ENCODE measurements at places on chromosomes 5 and 9.

GRCh38 chr9:134419684-134420076, 93.4 kb downstream of the RXRA start:
- DNase-seq = no peak

DNA sequence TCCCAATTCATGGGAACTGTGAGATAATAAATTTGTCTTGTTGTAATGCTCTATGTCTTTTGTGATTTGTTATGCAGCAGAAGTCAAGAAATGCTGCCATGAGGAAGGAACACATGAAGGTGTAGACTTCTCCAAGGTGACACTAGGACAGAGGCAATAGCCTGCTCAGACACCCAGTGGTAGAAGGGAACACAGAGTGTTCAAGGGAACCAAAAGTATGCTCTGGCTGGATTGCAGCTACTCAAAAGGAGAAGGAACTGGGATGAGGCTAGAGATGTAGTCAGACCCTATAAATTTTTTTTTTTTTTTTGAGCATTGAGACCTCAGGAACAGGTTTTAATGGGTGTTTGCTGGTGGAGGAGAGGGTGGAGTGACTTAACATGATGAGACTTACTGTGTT, 232.5 kb downstream of the PARP8 start:
- DNase-seq = no peak

DNA sequence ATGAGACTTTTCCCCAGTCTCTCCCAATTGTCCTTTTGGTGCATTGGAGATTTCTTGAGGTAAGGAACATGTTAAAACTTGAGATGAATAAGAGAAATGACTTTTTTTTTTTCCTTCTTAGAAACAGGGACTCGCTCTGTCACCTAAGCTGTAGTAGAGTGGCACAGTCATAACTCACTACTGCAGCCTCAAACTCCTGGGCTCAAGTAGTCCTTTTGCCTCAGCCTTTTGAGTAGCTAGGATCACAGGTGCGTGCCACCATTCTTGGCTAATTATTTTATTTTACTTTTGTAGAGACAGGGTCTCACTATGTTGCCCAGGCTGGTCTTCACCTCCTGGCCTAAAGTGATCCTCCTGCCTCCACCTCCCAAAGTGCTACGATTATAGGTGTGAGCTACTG, 25.9 kb downstream of the CDC42SE2 start:
- no peak for DNase-seq

DNA sequence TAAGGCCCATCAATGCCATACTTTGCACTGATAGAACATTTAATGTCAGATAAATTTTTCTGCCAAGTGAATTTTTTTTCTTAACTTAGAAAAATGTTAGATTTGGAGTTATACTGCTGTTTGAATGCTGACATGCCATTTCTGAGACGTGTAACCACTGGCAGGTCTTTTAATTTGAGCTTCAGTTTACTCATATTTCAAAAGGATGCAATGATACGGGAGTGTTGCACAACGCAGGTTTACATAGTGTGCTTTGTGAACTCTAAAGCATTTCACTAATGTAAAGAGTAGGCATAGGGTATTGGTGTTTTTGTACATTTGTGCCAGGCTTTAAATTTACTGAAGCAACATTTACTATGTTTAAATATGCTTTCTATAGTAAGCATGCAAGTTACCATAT, 4.2 kb downstream of the ZBTB43 start:
- no peak for DNase-seq

DNA sequence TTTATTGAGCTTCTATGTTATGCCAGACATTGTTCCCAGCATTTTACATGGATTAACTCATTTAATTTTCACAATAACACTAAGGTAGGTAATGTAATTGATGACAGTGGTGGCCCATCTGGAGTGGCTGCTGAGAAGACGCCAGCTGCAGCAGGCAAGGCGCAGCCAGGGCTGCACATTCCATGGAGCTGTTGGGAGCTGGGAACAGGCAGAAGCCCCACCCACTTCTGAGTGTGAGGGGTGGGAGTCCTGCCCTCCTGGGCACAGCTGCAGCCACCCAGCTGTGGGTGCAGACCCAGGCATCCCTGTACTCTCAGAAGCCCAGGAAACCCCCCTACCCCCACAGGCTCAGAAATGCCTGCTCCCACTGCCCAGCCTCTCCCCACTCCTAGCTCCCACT, 183.3 kb downstream of the DEPDC1B start:
- DNase-seq = no peak

GRCh38 chr9:69171049-69171448, 3.0 kb upstream of the TJP2 start:
- no peak for DNase-seq

DNA sequence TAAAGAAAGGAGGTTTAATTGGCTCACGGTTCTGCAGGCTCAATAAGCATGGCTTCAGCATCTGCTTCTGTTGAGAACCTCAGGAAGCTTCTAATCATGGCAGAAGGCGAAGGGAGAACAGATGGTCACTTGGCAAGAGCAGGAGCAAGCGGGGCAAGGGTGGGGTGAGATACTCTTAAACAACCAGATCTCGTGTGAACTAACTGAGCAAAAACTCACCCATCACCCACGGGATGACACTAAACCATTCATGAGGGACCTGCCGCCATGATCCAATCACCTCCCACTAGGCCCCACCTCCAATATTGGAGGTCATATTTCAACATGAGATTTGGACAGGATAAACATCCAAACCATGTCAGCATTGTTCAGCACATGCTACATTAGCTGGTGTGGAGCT, 89.1 kb upstream of the HAND1 start:
- no peak for DNase-seq

GRCh38 chr5:127206320-127207113, 84.1 kb upstream of the MEGF10 start:
- DNase-seq = no peak

GRCh38 chr5:66012271-66012670, 85.9 kb downstream of the ERBIN start:
- DNase-seq = no peak

DNA sequence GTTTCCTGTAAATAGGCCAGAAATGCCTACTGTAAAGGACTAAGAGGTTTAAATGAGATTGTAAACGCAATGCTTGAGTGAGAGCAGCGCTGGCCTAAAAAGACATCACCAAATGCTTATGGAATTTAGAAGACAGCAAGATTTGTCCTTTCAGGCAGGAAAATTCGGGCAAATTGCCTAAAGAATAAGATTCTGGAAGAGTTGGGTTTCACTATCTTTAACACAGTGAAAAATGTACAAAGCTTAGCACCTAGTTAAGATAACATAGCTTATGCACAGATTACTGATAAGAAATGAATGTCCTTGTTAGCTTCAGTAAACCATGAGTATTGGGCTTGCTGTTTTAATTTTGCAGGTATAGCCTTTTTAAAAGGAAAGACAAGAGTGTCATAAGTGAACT, 4.7 kb downstream of the FKBP15 start:
- DNase-seq = no peak

GRCh38 chr9:88436379-88436778, 48.1 kb downstream of the SPIN1 start:
- no peak for DNase-seq

DNA sequence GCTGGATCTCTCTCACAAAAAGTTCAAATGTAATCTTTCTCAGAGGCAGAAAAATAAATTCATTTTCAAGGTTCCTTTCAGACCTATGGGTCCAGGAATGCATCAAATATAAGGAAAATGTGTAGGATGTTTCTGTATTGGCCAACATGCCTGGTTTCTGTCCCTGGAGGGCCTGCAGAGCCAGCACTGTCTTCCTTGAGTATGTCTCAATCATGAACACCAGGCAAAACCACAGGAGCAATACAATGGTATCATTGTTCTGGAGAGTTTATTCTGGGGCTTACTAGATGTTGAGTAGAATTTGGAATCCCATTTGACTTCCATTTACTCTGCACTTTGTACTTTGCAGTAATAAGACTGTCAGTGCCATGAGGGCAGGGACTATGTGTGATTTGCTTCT, 23.5 kb downstream of the INSYN2B start:
- DNase-seq = no peak

DNA sequence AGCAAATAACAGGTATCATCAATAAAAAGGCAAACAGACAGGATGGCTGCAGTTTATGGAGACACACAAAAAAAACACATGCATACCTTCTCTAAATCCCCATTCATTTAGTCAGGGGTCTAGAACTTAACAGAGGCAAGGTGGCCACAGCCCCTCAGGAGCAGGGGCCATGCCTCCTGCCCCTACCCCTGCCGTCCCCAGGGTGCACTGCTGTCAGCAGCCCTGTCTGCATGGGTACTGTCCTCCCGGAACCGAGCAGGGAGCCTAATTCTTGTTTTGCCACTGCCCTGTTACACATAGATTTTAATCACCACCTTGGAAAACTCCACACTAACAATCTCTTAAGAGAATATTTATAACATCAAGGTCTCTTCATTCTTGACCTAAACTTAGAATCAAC, 39.0 kb downstream of the ADAMTS12 start:
- DNase-seq = no peak

GRCh38 chr9:116937361-116937760, 250.3 kb downstream of the TRIM32 start:
- no peak for DNase-seq

GRCh38 chr9:131065599-131065998, 30.7 kb upstream of the AIF1L start:
- no peak for DNase-seq

DNA sequence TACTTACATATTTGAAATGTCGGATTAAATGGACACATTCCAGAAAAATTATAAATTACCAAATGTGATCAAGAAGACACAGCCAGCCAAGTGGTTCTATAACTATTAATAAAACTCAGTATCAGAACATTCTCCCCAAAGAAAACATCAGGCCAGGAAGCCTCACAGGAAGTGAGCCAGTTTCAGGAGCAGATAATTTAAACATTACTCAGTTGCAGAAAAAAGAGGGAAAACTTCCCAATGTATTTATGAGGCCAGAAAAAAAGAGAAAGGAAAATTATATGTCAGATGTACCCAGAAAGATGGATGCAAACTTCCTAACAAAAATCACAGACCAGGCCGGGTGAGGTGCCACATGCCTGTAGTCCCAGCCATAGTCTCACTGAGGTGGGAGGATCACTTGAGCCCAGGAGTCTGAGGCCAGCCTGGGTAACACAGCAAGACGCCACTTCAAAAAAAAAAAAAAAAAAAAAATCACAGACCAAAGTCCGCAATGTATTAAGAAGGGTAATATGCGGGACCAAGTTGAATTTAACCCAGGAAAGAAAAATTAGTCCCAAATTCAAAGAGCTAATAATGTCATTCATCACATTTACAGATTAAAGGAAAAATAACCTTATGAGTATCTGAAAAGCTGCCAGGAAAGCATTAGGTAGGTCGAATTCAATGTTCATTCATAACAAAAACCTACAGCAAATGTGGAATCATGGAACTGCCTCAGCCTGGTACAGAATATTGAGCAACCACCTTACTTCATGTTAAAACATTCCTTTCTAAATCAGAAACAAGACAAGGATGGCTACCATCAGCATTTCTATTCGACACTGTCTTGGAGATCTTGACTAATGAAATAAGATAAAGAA, 37.2 kb upstream of the NRARP start:
- DNase-seq = no peak

DNA sequence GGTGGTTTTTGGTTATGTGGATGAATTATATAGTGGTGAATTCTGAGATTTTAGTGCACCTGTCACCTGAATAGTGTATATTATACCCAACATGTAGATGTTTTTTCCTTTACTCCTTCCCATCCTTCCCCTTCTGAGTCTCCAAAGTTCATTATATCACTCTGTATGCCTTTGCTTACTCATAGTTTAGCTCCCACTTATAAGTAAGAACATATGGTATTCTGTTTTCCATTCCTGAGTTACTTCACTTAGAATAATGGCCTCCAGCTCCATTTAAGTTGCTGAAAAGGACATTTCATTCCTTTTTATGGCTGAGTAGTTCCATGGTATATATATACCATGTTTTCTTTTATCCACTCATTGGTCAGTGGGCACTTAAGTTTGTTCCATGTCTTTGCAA, 161.6 kb upstream of the CD180 start:
- DNase-seq = no peak

DNA sequence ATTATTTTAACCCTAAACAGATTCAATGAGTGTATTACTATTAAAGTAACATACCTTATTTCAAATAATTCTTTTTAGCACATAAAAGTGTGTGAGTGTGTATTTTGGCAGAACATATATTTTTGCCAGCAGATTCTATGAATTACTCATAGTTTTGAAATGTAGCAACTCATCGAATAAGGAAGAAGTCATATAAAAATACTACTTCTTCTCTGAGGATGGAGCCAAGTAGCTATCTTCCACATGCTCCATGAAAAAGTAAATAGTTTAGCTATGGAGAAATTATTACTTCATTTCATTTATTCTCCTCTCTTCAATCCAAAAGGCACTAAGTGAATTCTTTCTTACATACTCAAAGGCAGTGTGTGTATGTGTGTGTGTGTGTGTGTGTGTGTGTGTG, 1090.4 kb upstream of the CDH6 start:
- DNase-seq = no peak

GRCh38 chr9:94269264-94269663, 10.2 kb downstream of the ZNF169 start:
- no peak for DNase-seq

- no peak for DNase-seq
Measured at GRCh38 chr5:81773161-81773560, 22.3 kb upstream of the SSBP2 start.

- no peak for DNase-seq
Measured at GRCh38 chr5:151113651-151114050, 32.8 kb upstream of the TNIP1 start.

GRCh38 chr9:87567571-87567970, 69.9 kb downstream of the DAPK1 start:
- no peak for DNase-seq

GRCh38 chr5:115720888-115721287, 95.1 kb upstream of the TMED7 start:
- DNase-seq = no peak

GRCh38 chr9:33375841-33376321, 26.5 kb downstream of the AQP7 start:
- DNase-seq = no peak

- no peak for DNase-seq
Measured at GRCh38 chr9:15205632-15206420, 101.2 kb downstream of the TTC39B start.

DNA sequence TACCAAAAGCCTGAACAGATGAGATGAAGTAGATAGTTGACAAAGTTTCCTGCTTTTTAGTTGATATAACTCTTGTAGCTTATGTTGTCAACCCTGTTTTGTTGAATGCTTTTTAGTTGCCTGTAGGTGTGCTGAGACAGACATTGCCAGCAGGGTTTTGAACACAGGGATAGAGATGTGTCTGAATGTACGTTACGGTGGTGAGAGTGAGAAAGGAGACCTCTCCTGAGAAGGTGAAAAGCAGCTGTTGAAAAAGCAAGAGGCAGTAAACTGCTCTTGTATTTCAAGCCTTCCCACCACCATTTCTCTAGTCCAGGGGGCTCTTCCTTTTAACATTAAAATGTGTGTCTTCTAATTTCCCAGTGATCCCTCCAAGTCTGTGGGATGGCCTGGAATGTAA, 14.7 kb downstream of the DNAJC21 start:
- no peak for DNase-seq

Measured in CD4-positive, alpha-beta T cell (primary cell).